Left renal pelvis (tissue), 4 donors: ENCODE measurements at places on chromosomes 13 and 19. TPM values are rescaled to one million over a fixed set of nuclear protein-coding genes. Genes with fewer than 3 reads are reported as not detected.
A peak's percentile ranks its signal among the peaks of the same experiment; 100 is the strongest.

- no peak for DNase-seq
Measured at GRCh38 chr13:21256351-21256761, 79.9 kb downstream of the MRPL57 start.

Gene PSMD8
- polyA plus RNA-seq, result 166 TPM

- no peak for DNase-seq
Measured at GRCh38 chr13:31431722-31432137, 232.0 kb downstream of the B3GLCT start.

GRCh38 chr19:46387713-46388130 lies 25.6 kb downstream of the CCDC8 start:
- no peak for DNase-seq

DNA sequence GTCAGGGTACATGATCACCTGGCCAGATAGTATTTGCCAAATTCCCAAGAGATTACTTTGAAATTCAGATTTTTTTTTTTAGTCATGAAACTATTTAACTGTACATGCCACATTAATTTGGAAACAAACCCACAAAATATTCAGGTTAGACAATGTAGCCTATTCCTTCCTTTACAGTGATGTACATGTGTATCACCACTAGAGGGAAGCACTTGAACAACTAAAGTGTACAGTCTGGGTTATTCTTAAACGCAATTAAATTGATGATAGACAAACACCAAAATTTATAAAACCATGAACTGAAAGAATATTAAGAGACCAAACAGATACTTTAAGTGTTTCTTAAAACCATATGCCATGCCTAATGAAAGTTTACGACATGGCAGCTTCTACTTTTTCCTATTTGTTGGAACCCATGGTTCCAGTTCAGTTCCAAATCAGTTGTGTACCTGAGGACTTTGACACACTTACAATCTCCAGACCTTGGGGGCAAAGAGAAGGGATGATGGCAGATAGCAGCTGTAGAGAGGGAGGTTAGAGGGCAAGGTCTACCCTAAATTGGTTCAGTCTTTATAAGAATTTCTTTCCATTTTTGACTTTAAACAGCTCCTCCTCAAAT lies 52.8 kb downstream of the TNFSF13B start:
- peak; percentile 22 for DNase-seq
